Stimulated activated CD8-positive, alpha-beta memory T cell treated with anti-CD3 and anti-CD28 coated beads, Interleukin-2, amount 100 ng/mL, for 48 hours (primary cell): ENCODE measurements at places on chromosomes 16 and 17.
A peak's percentile ranks its signal among the peaks of the same experiment; 100 is the strongest.

DNA sequence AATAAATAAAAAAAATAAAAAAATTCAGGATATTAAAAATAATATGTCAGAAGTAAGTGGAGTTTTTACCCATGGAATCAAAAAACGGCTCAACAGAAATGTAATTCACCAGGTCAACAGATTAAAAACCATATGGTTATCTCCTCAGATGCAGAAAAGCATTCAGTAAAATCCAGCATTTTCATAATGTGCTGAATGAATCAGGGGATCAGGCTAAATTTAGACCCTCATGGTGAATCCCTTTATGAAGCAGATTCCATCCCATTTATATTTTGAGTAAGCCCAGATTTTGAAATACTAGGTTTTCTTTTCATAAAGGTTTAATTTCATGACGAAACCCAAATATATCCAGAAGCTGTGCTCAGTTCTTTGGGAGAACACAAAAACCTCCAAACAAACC is 84.4 kb downstream of the OR1D5 start:
- DNase-seq, result no peak

DNA sequence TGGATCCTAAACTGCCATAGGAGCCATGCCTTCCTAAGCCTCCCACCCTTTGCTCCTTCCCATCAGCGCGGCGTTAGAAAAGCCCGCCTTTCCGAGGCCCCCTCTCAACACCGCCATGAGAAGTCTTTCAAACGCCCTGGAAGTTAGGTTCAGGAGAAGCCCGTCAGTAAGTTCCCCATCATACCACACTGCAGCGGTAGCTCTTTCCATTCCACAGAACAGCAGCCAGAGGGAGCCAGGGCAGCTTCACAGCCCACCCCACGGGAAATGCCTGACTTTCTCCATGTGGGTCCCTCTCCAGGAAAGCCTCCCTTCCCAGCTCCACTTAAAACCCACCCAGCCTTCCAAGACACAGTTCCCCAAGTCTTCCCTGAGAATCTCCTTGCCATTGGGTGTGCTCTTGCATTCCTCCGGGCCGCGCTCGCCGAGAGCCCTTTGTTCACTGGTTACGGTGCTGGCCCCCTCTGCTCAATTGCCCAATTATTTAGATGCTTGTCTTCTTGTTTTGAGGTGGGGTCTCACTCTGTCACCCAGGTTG is 28.7 kb downstream of the KIAA0513 start:
- no peak for DNase-seq

GRCh38 chr16:80766798-80767197 is 37.6 kb downstream of the CDYL2 start:
- DNase-seq, result no peak

GRCh38 chr17:80272366-80272765 is 11.7 kb downstream of the RNF213 start:
- DNase-seq, result no peak

- DNase-seq, result no peak
Measured at GRCh38 chr17:69187294-69187693, 41.3 kb downstream of the ABCA10 start.

- DNase-seq, result no peak
Measured at GRCh38 chr16:70746708-70747424, 54.1 kb downstream of the VAC14 start.

DNA sequence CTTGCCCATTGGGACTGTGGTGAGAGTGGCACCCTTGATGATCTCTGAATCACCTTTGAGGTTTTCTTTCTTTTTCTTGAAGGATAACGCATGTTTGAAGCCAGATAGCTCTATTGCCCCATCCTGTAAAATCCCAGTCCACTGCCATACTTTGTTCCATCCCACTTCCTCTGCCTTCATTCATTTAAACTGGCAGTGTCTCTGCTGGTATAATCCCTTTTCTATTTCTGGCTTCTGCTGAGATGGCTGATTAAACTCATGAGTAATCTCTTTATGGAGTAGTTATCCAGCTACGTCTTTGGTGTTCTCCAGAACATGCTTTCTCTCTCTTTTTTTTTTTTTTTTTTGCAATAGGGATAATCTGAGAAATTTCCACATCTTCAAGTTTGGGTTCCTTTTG is 656.5 kb upstream of the SALL1 start:
- no peak for DNase-seq

DNA sequence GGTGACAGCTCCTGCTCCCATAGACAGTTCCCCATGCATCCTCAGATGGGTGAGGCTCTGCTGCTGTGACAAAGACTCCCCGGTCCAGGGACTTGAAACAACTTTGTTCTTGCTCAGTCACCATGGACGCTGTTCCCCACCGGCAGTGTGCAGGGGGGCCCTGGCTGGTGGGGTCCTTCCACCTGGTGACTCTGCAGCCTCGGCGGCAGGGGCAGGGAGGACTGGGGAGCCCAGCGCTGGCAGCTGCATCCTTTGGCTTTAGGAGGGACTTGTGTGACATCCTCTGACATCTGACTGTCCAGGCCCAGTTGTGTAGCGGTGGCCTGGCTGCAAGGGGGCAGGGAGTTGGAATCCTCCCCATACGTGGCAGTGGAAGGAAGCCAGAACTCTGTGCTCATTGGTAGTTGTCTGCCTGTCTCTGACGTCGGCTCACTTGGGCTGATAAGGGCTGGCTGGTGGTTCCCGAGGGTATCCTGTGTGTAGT is 107.3 kb downstream of the CMIP start:
- no peak for DNase-seq

DNA sequence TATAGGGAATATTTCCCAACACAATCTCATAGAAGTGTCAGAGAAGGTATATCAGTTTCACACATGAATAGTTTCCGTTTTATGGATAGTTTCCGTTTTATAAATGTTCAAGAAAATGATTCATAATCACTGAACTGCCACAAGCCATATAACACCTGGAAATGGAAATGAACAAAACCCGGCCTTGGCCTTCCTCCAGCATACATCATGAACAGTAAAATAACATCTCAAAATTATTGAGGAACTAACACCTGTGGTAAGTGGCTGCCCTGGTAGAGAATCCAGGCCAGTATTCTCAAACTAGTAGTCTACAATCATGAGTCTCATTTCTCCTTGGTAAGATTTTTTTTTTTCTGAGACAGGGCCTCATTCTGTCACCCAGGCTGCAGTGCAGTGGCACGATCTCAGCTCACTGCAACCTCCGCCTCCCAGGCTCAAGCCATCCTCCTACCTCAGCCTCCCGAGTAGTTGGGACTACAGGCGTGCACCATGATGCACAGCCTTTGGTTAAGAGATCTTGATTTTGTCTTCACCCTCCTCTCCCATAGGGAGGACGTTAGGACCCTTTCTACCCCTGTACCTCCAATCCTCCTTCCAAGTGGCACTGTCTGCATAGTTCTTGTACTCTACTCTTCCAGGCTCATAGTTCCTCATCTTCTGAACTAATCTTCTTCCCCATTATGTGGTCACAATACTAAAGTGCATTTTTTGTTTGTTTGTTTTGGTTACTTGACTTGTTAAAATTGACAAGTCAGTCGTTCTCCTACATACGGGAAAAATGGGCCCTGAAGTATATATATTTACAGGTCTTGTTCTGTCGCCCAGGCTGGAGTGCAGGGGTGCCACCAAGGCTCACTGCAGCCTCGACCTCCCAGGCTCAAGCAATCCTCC is 15.0 kb upstream of the RGS9 start:
- no peak for DNase-seq

DNA sequence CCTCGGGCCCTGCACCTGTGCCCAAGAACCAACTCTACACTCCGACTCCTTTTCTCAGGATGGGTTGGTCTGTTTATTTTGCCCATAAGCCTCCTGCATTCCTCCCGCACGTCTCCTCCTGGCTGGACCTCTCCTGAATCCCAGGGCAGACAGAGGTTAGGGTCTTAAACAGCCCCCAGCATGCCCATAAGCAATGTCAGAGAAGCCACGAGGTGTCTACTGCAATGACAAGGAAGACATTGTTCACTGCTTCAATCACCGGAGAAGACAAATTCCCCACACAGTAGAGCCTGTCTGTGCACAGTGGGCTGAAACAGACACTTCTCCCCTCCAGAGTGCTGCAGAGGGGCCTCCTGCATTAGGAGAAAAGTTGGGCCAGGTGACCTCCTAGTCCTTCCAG is 230.6 kb upstream of the RPL38 start:
- no peak for DNase-seq

- no peak for DNase-seq
Measured at GRCh38 chr16:86834451-86835035, 256.2 kb downstream of the FOXL1 start.

- DNase-seq, result no peak
Measured at GRCh38 chr16:67474551-67475455, 6.2 kb downstream of the ATP6V0D1 start.

DNA sequence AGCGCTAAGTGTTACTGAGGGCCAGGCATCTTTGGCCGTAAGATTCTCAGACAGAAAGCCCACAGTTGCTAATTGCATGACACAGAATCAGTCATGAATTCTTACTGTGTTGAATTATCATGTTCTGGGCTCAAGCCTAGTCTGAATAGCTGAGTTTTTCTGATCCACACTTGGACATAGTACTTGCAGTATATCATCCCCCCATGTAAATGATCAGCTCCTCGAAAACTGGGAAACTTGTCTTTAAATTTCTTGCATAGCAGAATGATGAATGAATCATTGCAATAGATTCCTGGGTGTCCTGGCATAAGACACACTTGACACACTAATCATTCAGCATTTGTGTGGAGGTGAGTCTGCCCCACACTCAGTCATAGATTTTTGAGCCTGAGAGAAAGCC is 2.2 kb downstream of the MLYCD start:
- no peak for DNase-seq

DNA sequence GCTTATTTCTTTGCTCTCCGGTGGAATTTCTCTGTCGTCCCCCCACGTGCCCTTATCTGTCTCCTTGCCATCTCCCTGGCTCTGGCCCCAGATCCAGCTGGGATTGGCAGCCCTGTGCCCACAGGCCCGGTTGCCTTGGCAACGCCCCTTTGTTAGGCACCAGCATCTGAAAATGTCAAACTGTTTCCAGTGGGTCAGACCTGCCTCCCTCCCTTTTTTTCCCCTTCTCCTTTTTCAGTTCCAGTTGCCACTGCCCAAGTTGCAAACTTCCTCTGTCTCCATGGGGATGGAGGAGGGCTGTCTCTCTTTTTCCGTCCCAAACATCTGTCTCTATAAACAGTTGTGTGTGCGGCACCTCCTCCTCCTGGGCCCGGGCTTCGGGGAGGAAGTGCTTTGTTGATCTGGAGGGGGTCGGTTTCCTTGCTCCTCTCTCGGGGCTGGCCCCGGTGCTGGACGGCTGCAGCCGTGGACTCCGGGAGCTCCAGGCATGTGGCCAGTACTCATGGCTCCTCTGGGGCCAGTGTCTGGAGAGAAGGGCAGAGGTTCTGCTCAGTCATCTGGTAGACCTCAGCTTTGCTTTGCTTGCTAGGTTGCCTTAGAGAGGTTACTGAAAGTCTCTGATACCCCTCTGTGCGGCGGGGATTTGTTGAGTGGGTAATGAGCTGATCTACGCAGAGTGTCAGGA is 35.3 kb downstream of the SOCS3 start:
- no peak for DNase-seq

DNA sequence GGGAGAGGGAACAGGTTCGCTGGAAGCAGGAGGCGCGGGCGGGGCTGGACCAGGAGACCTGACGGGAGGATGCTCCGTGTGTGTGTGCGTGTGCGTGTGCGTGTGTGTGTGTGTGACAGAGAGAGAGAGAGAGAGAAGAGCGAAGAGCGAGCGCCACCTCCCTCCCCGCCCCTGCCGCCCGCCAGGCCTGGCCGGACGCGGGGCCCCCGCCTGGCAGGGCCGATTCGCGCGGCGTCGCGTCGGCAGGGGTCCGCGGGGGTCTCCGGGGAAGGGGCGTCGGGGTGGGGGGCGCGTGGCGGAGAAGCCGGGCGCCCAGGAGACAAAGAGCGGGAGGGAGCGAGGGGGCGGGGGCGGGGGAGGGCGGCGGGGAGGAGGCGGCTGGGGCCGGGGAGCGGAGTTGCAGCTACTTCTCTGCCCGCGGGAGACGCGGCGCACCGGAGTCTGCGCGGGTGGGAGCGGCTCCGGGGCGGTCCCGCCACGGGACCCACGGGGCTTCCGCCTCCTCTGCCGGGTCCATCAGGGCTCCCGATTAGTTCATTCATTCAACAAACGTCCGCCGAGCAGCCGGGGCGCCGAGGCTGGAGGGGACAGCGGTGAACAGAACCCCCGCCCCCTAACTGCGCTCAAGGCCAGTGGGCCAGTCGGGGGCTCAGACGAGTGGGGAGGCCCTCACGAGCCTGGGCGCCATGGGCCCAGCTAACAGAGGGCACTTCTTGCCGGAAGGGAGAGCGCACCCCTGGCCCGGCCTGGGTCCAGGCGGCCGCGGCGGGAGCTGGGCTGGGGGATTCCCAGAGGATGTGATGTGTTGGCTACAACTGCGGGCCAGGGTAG is at the start of gene SAMD14:
Gene SAMD14, minus strand, starts transcription at position 433 of the 831 bp plus-strand sequence. CDS start 5,201 bp downstream, outside the sequence.
- DNase-seq, result no peak

GRCh38 chr17:16398270-16399267 is 16.8 kb upstream of the TRPV2 start:
- no peak for DNase-seq

DNA sequence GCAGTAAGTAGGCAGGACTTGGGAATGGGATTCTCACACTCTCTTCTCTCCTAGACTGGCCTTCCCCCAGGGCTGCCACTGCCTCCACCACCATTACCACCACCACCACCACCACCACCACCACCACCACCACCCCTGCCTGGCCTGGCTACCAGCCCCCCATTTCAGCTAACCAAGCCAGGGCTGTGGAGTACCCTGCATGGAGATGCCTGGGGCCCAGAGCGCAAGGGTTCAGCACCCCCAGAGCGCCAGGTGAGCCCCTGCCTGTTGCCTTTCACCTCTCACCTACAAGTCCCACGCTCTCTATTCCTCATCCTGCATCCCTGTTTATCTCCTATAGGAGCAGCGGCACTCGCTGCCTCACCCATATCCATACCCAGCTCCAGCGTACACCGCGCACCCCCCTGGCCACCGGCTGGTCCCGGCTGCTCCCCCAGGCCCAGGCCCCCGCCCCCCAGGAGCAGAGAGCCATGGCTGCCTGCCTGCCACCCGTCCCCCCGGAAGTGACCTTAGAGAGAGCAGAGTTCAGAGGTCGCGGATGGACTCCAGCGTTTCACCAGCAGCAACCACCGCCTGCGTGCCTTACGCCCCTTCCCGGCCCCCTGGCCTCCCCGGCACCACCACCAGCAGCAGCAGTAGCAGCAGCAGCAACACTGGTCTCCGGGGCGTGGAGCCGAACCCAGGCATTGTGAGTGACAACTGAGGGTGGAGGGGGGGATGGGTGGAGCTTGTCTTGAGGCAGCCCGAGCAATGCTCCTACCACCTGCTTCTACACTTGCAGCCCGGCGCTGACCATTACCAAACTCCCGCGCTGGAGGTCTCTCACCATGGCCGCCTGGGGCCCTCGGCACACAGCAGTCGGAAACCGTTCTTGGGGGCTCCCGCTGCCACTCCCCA is 7.9 kb upstream of the TMEM88 start:
- no peak for DNase-seq

DNA sequence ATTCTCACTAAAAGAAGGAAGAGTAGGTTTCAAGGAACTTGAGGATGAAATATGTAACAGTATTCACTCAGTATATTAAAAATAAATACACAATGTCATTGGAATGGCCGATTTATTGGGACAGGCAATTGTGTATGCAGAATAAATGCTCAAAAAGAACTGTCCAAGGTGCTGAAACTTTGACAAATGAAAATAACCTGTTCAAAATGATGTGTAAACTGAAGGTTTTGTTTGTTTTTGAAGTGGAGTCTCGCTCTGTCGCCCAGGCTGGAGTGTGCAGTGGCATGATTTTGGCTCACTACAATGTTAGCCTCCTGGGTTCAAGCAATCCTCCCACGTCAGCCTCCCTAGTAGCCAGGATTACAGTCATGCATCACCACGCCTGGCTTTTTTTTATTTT is 318.7 kb upstream of the RBFOX1 start:
- DNase-seq, result no peak

GRCh38 chr17:62627904-62628633 is 599 bp downstream of the MRC2 start:
- DNase-seq, result peak; percentile 24
